ENCODE measurements at places on chromosomes 16 and 17.

- no peak for DNase-seq
Measured at GRCh38 chr16:8668113-8668512, 6.3 kb upstream of the ABAT start.

DNA sequence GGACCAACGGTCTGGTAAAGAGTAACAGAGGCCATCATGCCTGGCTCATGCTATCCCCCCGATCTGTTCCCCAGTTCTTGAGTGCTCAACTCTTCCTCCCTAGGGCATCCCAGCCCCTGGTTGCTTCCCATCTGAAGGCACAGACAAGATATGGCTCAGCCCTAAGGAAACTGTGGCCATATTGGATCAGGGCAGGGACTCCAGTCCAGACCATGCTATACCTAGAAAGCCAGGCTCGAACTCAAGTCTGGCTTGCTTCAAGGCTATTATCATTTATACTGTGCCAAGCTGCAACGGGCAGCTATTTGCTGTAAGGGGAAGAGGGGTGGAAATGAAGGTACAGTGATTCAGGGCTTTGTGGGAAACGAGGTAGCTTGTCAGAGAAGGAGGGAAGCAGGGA, 2.8 kb downstream of the UBTF start:
- no peak for DNase-seq

DNA sequence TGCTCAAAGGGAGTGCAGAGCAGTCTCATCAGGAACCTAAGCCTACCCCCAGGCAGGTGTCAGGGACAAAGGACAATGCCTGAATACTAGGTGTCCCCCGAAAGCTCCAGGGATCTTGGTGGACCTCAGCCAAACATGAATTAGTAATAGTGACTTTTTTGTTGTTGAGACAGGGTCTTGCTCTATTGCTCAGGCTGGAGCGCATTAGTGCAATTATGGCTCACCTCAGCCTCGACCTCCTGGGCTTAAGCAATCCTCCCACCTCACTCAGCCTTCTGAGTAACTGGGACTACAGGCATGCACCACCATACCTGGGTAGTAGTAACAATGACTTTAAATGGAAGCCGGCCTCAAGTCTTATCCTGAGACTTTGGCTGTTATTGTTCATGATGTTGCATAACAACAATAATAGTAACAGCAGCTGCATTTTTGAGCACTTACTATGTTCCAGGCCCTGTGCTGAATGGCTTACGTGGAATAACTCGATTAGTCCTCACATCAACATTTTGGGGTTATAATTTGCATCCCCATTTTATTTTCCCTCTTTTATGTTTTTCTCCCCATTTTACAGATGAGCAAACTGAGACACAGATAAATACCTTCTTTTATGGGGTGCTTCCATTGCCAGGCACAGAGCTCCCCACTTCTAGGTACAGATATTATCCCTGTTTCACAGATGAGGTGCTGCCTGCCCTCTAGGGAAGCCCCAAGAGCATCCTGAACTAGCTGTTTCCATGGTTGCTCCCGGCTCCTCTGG, 19.5 kb downstream of the CNGB1 start:
- DNase-seq = no peak

GRCh38 chr17:5331506-5331905, 49.4 kb downstream of the RABEP1 start:
- DNase-seq = no peak

DNA sequence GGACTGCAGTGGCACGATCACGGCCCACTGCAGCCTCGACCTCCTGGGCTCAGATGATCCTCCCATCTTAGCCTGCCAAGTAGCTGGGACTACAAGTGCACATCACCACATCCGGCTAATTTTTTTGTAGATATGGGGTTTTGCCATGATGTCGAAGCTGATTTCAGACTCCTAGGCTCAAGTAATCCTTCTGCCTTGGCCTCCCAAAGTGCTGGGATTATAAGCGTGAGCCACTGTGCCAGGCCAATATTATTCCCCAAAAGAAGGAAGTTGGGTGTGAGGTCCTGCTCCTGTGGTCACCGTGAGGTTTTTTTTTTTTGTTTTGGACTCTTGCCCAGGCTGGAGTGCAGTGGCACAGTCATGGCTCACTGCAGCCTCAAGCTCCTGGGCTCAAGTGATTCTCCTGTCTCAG, 1.5 kb downstream of the AMZ2 start:
- no peak for DNase-seq

GRCh38 chr16:84641643-84642358, 6.5 kb upstream of the KLHL36 start:
- DNase-seq = no peak

GRCh38 chr17:80779336-80779735, 212.3 kb upstream of the CHMP6 start:
- DNase-seq = no peak

DNA sequence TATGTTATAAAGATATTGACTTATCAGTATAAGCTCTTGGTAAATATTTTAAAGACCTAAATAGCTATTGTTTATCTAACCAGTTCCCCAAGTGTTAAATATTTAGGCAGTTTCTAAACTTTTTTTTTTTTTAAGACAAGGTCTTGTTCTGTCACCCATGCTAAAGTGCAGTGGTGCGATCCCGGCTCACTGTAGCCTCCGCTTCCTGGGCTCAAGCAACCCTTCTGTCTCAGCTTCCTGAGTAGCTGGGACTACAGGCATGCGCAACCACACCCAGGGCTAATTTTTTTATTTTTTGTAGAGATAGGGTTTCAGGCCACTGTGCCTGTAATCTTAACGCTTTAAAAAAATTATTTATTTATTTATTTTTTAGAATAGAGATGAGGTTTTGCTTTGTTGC, 43.5 kb downstream of the SNX29 start:
- DNase-seq = no peak

DNA sequence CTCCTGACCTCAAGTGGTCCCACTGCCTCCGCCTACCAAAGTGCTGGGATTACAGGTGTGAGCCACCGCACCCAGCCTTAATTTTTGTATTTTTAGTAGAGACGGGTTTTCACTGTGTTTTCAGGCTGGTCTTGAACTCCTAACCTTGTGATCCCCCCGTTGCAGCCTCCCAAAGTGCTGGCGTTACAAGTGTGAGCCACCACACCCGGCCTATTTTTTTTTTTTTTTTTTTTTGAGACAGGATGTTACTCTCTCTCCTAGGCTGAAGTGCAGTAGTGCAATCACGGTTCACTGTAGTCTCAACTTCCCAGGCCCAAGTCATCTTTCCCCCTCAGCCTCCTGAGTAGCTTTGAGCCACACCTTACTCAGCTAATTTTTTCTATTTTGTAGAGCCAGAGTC, 3.1 kb upstream of the SNX11 start:
- no peak for DNase-seq

DNA sequence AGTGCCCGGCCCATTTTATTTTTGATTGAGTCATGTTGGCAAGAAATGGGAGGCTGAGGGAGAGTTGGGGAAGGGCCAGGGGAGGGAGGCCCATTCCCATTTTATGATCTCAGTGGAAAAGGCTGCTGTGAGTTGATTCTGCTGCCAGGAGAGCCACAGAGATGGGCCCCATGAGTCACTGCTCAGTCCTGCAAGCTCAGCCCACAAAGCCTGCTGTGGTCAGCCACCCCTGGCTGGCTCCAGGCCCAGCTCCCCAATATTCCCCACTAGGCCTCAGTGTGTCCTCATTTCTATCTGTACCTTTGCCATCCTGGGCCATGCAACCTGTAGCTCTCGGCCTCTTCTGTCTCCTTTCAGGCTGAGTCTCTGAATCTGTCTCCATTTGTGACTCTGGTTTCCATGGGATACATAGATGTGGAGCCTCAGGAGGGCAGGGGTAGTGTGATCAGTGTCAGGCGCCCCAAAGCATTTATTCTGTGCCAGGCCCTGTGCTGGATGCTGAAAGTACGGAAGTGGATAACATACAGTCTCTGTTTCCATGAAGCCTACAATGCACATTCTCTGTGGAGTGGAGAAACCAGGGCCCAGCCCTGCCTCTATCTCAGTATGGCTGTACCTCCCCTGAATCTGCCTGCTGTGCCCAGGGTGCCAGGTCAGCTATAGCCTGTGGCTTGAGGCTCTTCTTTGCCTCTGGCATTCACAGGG, 1.9 kb upstream of the PLEKHG4 start:
- no peak for DNase-seq

- DNase-seq = peak; percentile 68
Measured at GRCh38 chr17:7404737-7405349, 946 bp upstream of the TMEM256 start.

- no peak for DNase-seq
Measured at GRCh38 chr17:77778636-77779489, 179.6 kb upstream of the TNRC6C start.

GRCh38 chr17:76529224-76530094, 8.1 kb downstream of the CYGB start:
- no peak for DNase-seq
